ENCODE measurements at places on chromosomes 16 and 17.

- DNase-seq: no peak
Observed at GRCh38 chr17:65855245-65855644, 293.8 kb upstream of the AXIN2 start.

DNA sequence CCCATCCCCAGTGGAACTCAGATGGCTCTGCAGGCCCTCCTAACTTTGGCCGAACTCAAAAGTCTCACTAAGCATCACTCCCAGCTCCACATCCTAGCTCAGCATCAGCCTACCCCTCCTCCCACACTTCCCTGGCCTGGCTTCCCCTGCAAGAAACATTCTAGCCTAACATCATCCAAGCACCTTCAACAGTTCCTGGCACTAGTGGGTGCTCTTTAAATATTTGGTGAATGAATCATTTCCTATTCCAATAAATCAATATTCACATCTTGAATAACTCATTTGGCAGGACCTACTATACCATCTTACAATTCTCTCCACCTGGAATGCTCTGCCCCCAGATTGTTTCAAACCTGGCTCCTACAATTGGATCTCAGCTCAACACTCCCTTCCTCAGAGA, 11.0 kb upstream of the BBS2 start:
- no peak for DNase-seq

DNA sequence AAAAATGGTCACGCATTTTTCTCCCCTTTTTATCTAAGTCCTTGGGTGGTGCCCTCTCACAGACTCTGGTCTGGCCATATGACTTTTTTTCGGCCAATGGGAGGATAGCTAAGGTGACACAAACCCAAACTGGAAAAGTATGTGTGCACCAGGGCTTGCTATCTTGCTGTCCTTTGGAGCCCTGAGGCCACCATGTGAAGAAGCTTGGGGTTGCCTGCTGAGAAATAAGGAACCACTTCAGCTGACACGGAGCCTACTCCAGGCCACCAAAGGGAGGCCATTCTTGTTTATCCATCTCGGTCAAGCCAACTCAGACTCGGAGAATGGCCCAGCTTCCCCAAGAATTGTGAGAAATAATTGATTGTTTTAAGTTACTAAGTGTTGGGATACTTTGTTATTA, 111.4 kb upstream of the ZFHX3 start:
- no peak for DNase-seq

- DNase-seq: no peak
Observed at GRCh38 chr16:11253995-11254912, 1.8 kb downstream of the SOCS1 start.

DNA sequence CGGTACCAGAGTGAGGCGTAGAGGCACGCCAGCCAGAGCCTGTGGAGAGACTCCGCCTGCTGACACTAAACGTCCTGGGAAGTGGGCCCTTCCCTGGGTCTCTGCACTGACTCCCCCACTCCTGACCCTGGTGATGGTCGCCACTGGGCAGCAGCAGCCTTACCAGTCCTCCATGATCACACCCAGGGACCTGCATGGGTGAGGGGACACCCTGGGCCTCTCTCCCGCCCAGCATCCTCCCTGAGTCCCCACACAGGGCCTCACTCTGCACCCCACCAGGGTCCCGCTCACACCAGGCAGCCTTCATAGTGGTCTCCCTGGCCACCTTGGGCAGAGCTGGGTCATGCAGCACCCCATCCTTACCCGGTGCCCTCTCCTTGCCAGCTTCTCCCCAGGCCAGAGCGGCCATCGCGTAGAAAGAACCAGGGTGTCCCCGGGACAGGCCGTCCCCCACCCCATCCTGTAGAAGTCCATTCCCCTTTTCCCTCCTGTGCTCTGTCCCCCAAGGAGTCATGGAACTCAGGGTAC, 10.7 kb downstream of the RGS11 start:
- DNase-seq: no peak

GRCh38 chr16:87114832-87115231, 202.4 kb downstream of the C16orf95 start:
- DNase-seq: no peak

- peak; percentile 60 for DNase-seq
Observed at GRCh38 chr17:75516619-75517296, 430 bp downstream of the TSEN54 start.

GRCh38 chr17:21132428-21132827, 5.7 kb downstream of the DHRS7B start:
- no peak for DNase-seq

- DNase-seq: no peak
Observed at GRCh38 chr17:13477180-13477611, 124.5 kb downstream of the HS3ST3A1 start.
